Lower leg skin (tissue), 4 donors: ENCODE measurements at places on chromosomes 1 and 21. TPM values are rescaled to one million over a fixed set of nuclear protein-coding genes. Genes with fewer than 3 reads are reported as not detected.

The MX2 gene
- total RNA-seq = 10.3 TPM

The KCNT2 gene
- total RNA-seq = 0.97 TPM

The NBPF6 gene
- not detected for total RNA-seq

The RIPK4 gene
- total RNA-seq = 88.1 TPM

The ACKR1 gene
- total RNA-seq = 22.0 TPM

The BSDC1 gene
- total RNA-seq = 106 TPM

The ACADM gene
- 19.4 TPM for total RNA-seq

The IFI44L gene
- 3.1 TPM for total RNA-seq

The DNAJC6 gene
- 3.2 TPM for total RNA-seq

The GPR37L1 gene
- 0.02 TPM for total RNA-seq

The ID3 gene
- total RNA-seq = 141 TPM

The FAM151A gene
- total RNA-seq = not detected

The RAVER2 gene
- total RNA-seq = 11.9 TPM

The CHRM3 gene
- total RNA-seq = 8.4 TPM

The ST6GALNAC5 gene
- total RNA-seq = 2.7 TPM

The FAM177B gene
- total RNA-seq = not detected

The RHBDL2 gene
- 23.0 TPM for total RNA-seq

The AADACL3 gene
- 6.4 TPM for total RNA-seq

The LCE2C gene
- total RNA-seq = 815 TPM

The SYT14 gene
- 2.8 TPM for total RNA-seq

The TTLL10 gene
- total RNA-seq = not detected

The CRYAA gene
- total RNA-seq = not detected
